Large intestine (tissue), 12 donors: ENCODE measurements at places on chromosomes 2 and 18. TPM values are rescaled to one million over a fixed set of nuclear protein-coding genes. Genes with fewer than 3 reads are reported as not detected.

EVA1A gene
- polyA plus RNA-seq: 10.0 TPM

RASGRP3 gene
- 11.2 TPM for polyA plus RNA-seq

ALK gene
- 1.5 TPM for polyA plus RNA-seq

VAMP5 gene
- 18.0 TPM for polyA plus RNA-seq

CHRNG gene
- polyA plus RNA-seq: 0.21 TPM

EPAS1 gene
- polyA plus RNA-seq: 30.7 TPM

POTEI gene
- 0.10 TPM for polyA plus RNA-seq

NEDD4L gene
- 93.0 TPM for polyA plus RNA-seq

CAVIN2 gene
- 27.5 TPM for polyA plus RNA-seq

C2orf74 gene
- 21.1 TPM for polyA plus RNA-seq

ANKRD44 gene
- 8.4 TPM for polyA plus RNA-seq

OXER1 gene
- 12.2 TPM for polyA plus RNA-seq

GALNT14 gene
- polyA plus RNA-seq: 3.1 TPM

TDRD15 gene
- polyA plus RNA-seq: not detected

FEV gene
- 11.9 TPM for polyA plus RNA-seq

LYPD1 gene
- 4.0 TPM for polyA plus RNA-seq

BZW1 gene
- polyA plus RNA-seq: 158 TPM

STON1 gene
- polyA plus RNA-seq: 10.1 TPM

IGFBP2 gene
- polyA plus RNA-seq: 242 TPM

LRP1B gene
- polyA plus RNA-seq: 1.0 TPM

CD207 gene
- 1.9 TPM for polyA plus RNA-seq

STPG4 gene
- 0.18 TPM for polyA plus RNA-seq
